ENCODE measurements at places on chromosomes 16 and 17.

DNA sequence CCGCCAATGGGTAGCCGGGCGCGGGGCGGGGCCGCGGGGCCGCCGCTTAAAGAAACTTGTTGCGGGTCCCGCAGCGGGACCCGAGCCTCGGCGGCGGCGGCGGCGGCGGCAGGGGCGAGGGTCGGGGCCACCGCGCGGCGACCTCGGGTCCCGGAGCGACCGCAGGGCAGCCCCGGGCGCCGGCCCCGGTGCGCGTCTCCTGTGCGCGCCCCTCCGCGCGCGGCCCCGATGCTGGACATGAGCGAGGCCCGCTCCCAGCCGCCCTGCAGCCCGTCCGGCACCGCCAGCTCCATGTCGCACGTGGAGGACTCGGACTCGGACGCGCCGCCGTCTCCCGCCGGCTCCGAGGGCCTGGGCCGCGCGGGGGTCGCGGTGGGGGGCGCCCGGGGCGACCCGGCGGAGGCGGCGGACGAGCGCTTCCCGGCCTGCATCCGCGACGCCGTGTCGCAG, at the start of gene SOX8:
Gene SOX8 (plus strand): TSS at position 76 of the 450 bp plus-strand sequence. CDS start 153 bp downstream, at position 229.
- DNase-seq: peak; percentile 83

- DNase-seq: no peak
Measured at GRCh38 chr17:55770196-55770870, 19.5 kb downstream of the PCTP start.

GRCh38 chr17:19656851-19657581, 8.5 kb downstream of the ALDH3A2 start:
- no peak for DNase-seq

DNA sequence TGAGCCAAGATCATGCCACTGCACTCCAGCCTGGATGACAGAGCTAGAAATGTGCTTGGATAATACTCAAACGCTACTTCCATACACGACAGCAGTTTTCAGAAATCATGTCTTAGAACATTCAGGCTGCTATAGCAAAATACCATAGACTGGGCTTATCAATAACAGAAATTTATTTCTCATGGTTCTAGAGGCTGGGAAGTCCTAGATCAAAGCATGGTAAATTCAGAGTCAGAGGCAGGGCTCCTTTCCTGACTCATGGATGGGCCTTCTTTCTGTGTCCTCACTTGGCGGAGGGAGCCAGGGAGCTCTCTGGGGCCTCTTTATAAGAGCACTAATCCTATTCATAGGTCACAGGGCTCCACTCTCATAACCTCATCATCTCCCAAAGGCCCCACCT, 24.5 kb upstream of the HERPUD1 start:
- DNase-seq: no peak

- peak; percentile 52 for DNase-seq
Measured at GRCh38 chr17:74962622-74963394, 9.8 kb downstream of the HID1 start.

DNA sequence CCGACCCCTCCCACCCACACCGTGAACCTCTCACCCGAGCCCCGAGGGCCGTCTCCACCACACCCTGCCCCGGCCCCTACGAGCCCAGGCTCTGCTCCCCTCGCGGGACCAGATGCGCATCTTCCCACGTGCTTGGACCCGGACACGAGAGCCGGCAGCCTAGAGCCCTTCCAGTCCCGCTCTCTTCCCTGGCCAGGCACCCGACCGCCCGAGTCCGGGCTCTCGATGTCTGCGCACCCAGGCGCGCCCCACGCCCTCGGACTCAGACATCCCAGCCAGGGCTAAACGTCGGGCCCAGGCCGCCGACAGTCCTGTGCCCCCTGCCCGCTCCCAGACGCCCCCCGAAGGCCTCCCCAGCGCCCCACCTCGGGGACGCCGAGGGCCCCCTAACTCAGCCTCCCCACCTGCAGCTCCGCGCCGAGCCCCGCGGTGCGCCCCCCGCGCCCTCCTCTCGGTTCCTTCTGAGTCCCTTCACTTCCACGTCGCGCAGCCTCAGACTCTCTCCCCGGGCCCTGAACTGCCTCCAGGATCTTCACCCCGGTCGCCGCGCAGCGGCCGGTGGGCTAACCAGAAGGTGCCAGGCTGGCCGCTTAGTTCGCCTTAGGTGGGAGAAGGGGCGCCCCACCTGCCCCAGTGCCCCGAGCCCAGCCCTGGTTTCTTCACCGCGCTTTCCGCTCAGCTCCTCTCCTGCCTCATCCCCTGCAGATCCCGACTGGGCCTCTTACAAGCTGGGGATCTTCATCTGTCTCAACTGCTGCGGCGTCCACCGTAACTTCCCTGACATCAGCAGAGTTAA, 688 bp downstream of the ADAP2 start:
- DNase-seq: peak; percentile 65

- no peak for DNase-seq
Measured at GRCh38 chr17:81408049-81408448, 12.8 kb downstream of the BAHCC1 start.

GRCh38 chr17:35541434-35541833, 4.0 kb upstream of the SLFN12L start:
- DNase-seq: no peak

GRCh38 chr17:14559264-14560119, 258.6 kb downstream of the HS3ST3B1 start:
- no peak for DNase-seq

GRCh38 chr17:17258998-17259397, 22.0 kb upstream of the FLCN start:
- no peak for DNase-seq

DNA sequence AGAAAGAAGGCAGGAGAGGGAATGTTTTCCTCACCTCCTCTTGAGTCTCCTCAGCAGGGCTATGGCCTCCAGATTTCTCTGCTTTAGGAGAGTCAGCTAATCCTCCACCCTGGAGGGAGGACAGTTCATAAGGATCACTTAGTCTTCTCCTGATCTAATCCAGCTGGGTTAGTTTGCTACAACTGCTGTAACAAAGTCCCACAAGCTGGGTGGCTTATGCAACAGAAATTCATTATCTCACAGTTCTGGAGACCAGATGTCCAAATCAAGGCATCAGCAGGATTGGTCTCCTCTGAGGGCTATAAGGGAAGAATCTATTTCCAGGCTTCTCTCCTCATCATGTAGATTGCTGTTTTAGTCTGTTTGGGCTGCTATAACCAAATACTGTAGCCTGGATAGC, 40.6 kb upstream of the XYLT1 start:
- no peak for DNase-seq

- DNase-seq: no peak
Measured at GRCh38 chr17:15340966-15341365, 431 bp downstream of the TEKT3 start.

- no peak for DNase-seq
Measured at GRCh38 chr16:64196444-64196843, 925.4 kb downstream of the CDH11 start.

GRCh38 chr17:14446825-14447224, 145.9 kb downstream of the HS3ST3B1 start:
- DNase-seq: no peak

DNA sequence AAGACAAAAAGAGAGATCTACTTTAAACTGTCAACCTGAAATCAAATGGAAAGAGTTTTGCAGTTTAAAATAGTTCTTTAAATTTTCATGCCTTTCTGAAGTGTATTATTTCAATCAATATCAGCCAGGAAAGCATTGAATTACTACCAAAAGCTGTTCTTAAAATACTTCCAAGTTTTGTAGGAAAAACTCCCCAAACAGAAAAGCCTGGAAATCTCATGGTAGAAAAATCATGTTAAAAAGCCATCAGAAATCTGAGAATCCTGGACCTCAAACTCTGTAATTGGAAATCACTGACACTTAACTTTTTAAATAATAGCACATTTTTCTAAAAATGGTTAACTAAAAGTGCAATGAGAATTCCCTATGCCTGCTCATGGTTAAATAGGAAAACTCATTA, 63.3 kb upstream of the CNTNAP4 start:
- no peak for DNase-seq

GRCh38 chr16:50996830-50997186, 154.3 kb downstream of the SALL1 start:
- DNase-seq: no peak

DNA sequence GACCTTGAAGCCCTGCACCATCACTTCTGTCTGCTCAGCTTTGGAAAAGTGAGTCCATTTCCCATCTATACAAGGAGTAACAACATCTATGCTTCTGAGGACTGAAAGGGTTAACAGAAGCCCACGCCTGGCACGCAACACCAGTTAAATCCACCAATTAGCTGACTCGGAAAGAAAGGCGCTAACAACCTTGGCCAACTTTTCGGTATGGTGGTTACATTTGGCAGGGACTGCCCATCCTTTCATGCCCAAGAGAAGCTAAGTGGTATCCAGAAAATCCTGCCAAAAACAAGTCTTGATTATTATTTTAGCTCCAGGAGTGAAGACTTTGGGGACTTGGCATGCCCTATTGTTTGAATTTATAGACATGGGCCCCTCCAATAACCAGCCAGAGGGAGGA, 202.3 kb upstream of the RPL38 start:
- no peak for DNase-seq

GRCh38 chr17:40468560-40468959, 25.3 kb downstream of the IGFBP4 start:
- DNase-seq: no peak

DNA sequence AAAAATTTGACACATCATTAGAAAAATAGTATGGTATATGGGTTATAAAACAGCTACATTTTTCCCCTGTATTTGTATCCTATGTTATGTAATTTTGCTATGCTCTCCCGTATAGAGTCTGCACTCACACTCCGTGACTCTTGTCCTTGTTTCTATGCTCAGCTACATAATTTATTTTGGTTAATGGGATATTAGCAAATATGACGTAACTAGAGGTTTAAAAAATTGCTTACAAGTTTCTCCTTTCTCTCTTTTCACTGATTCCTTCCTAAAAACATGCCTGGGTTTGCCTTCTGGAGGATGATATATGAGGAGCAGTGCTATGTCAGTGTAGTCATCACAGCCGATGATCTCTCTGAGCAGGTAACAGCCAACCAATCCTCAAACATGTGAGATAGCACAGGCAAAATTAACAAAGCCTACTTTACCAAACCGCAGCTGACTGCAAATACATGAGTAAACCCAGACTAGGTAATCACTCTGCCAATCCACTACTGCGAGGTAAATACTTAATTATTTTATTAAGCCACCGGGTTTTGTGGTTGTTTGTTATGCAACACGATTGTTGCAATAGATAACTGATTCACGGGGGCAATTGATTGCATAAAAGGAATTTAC, 126.9 kb downstream of the KIF2B start:
- no peak for DNase-seq

DNA sequence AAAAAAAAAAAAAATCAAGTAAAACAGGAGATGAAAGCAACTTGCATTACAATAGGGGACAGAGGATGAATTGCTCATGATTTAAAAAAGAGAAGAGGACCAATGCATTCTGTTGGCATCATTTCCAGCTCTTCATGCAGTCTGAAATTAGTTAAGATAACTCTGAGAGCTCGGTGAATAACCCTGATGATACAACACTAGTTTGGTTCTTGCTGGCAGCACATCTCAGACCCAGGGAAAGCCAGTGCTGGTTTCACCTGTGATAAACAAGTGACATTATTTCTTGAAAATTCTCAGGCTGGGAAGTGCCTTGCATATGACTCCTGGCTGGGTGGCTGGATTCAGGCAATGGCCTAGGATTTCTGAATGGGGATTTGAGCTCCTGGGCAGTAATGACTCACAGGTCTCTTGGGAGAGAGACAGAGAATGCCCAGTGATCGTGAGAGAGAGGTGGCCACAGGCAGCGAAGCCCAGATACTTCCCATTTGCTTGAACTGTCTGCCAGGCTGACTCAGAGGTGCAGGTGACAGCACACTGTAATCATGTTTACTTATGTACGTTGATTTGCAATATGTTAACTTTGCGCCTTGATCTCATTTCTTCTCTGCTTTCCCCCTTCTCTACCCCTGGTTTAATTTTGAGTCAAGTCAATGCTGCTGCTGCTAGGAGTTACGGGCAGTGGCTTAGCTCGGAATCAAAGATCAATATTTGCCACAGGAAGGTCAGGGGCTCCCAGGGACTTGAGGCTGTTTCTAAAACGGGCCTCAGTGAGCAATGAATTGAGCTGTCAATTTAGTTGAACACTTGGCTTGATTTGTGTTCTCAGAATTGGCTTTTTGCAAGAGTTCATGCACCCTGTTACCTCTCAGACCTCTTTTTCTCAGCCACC, 27.1 kb downstream of the ARSG start:
- DNase-seq: no peak

GRCh38 chr17:81500047-81500446, 12.6 kb downstream of the ACTG1 start:
- DNase-seq: peak; percentile 52

GRCh38 chr17:28394337-28395116, 11.5 kb downstream of the SLC46A1 start:
- no peak for DNase-seq

- peak; percentile 70 for DNase-seq
Measured at GRCh38 chr16:10737068-10737625, 6.5 kb upstream of the NUBP1 start.

DNA sequence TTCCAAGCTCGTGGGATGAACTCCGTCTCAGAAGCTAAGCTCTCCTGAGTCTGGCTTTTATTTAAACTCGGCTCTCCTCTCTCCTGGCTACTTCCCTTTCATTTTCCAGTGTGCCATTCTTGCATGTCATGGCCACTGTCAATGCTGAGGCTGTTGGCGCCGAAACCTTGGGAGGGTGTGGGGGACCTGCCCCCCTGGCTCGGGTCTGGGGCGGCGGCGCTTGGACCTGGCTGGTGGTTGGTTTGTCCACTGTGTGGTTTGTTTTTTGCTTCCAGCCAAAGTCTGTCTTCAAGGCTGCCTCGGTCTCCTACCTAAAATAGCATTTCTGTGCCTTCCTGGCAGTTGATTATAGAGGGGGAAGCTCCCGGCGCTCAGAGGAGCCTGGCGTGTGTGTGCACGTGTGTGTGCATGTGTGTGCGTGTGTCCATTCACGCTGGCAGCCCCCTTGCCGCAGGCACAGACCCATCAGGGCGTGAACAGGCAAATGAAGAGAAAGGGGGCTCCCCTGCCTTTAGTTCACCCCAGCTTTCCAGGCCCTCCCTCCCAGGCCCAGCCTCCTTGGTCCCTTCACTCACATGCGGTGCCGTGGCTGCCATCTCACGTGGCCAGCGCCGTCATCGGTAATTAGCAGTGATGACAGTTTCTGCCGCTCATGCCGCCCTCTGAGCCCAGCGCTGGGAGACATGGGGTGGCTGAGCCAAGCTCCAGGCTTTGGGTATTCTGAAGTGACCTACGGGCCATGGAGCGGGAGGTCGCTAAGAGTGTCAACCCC, 179.9 kb downstream of the SEC14L1 start:
- no peak for DNase-seq

- DNase-seq: no peak
Measured at GRCh38 chr16:583470-583814, 6.4 kb upstream of the RAB40C start.
